Right cardiac atrium (tissue), 5 donors: ENCODE measurements at places on chromosomes 16 and 17.

- DNase-seq = no peak
Observed at GRCh38 chr17:45289301-45290268, 27.2 kb downstream of the MAP3K14 start.

- DNase-seq = no peak
Observed at GRCh38 chr16:52066962-52067361, 480.0 kb downstream of the TOX3 start.

- DNase-seq = peak; percentile 63
Observed at GRCh38 chr16:30184891-30185682, 1.7 kb downstream of the CORO1A start.

- DNase-seq = peak; percentile 42
Observed at GRCh38 chr17:81234940-81235821, 3.7 kb downstream of the TEPSIN start.

DNA sequence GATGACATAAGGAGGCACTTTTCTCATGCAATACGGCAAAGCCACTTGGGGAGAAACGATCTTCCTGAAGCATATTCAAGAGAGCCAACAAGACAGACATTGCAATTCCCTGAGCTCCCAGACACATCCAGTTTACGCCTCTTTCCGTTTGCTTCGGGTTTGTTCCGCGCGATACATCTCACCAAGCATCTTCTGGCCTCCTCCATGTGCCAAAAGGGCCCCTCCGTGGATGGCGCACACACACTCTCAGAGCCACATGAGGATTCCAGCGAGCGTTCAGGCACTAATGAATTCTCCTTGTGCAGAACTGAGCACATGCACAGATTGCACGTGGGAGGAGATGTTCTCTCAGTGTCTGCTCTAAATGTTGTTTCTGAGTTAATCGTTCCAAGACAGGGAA lies 146.7 kb upstream of the SHISA6 start:
- no peak for DNase-seq

- DNase-seq = no peak
Observed at GRCh38 chr16:83102336-83102735, 475.6 kb downstream of the CDH13 start.

- peak; percentile 56 for DNase-seq
Observed at GRCh38 chr17:39530513-39530912, 69.2 kb downstream of the CDK12 start.

- peak; percentile 72 for DNase-seq
Observed at GRCh38 chr17:59848778-59849177, 44.0 kb downstream of the TUBD1 start.

GRCh38 chr17:56908001-56908542 lies 5.8 kb downstream of the TRIM25 start:
- peak; percentile 88 for DNase-seq

DNA sequence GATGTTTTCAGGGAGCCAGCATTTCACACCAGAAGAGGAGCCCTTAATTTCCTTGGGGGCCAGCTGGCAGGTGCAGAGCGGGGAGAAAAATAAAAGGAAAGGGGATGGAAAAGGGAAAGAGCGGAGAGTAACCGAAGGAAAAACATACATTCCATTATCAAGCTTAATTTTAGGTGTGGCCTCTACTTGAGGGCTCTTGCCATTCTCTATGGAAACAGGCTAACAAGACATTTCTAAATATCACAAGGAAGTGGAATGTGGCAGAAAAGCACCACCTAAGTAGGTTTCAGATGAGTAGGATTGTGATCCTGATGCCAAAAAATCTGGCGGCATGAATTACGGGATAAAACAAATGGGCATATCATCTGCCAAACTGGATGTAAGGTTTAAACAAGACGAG lies 970 bp upstream of the DYNC1LI2 start:
- DNase-seq = no peak

DNA sequence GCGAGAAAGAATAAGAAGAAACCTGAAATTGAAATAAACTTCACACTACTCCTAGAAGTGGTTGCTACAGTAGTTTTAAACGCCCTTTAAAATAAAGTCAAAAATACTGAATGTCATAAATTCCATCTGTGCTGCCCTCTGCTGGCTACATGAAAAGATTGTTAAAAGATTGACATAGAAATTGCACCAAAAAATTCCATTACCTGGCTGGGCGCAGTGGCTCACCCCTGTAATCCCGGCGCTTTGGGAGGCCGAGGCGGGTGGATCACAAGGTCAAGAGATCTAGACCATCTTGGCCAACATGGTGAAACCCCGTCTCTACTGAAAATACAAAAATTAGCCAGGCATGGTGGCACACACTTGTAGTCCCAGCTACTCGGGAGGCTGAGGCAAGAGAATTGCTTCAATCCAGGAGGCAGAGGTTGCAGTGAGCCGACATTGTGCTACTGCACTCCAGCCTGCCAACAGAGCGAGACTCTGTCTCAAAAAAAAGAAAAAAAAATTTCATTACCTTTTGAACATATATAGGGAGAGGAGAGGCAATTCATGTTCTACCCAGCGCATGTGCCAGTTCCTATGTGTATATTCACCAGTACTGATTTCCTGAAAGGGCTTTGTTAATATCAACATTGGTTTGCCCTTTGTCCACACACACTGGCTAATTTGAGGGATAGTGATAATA lies 36.5 kb downstream of the CYTH1 start:
- no peak for DNase-seq

DNA sequence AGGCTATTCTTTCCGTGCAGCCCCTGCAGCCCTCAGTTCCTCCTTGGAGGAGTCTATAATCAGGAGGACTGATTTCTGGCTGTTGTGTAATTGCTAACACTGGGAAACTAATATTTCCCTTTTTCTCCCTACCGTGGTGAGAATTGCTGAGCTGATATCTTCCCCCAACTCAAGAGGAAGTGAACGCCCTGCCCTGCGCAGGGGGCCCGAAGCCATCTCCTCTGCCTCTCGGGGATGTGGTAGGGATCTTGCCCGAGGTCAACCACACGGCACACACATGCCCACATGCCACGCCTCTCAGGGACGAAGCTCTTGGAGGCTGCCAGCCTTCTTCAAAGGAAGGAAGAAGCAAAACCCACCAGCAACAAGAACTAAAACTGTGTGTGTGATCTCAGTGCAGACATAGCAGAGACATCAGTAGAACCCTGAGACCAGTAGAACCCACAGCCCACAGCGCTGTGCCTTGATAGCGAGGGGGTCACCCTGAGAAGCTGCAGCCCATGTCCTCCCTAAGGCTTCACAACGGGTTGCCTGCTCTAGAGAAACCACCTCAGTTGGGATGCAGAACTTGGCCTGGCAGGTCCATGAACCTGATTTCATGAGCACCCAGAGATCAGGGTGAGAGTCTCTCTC lies 8.9 kb upstream of the ULK2 start:
- peak; percentile 63 for DNase-seq

GRCh38 chr16:68265078-68265920 lies 973 bp downstream of the SLC7A6 start:
- DNase-seq = peak; percentile 80

DNA sequence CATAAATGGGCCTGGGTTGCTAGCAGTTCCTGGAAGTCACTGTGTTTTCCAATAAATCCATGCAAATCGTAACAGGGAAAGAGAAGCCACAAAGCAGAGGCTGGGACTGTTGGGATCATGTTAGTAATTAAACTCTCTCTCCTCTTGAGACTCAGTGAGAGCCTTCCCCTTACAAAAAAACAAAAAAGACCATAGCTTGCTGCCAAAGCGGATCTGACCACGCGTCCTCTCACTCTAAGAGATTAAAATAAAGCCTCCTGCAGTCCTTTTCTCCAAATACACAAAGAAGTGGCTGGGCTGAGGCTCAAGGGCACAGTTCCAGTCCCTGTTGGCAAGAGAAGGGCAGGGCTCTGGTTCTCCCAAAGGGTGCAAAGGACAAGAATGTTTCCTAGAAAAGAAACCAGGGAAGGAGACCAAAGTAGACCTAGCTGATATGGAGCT lies 38.5 kb downstream of the PIGL start:
- DNase-seq = peak; percentile 88

DNA sequence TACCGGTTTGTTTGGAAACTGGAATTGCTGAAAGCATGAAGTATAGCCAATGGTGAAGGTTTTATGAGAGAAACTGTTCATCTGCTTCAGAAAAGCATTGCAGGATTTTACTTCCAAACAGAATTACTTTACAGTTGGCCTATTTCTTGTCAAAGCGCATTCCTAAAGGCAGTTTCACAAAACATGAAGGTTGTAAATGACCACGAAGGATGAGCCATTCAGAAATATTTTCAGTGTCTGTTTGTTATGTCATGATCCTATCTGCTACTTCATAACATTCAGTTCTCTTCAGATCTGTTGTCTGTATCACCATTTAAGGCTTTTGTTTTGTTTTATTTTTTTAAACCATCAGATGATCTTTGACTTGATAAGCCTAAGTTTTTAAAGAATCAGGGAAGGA lies 45.7 kb downstream of the AATF start:
- DNase-seq = no peak

DNA sequence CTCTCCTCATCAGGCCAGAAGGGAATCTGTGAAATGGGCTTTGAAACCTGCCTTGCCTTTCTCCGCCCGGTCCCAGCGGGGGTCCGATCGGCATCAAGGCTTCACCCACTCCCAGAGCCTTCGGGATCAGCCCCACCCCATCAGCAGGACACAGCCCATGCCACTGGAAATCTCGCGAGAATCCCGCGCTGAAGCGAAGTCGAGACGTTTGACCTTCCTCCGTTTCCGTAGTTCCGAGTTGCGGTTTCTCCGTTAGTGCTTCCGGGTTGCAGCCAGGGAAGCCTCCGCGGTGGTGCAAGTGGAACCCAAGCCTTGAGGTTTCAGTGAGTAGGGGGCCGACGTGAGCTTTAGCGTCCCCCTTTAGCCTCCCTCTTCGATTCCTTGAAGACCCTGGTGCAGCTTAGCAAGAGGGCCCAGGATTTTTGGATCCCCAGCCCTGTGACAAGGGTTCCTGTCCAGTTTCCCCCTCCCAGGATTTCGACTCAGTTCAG lies at the start of gene COASY:
TSS of gene COASY (plus strand) at position 252 of the 491 bp plus-strand sequence. CDS start 475 bp downstream, outside the sequence.
- DNase-seq = peak; percentile 98

- DNase-seq = no peak
Observed at GRCh38 chr16:67846063-67846319, 742 bp upstream of the NUTF2 start.

DNA sequence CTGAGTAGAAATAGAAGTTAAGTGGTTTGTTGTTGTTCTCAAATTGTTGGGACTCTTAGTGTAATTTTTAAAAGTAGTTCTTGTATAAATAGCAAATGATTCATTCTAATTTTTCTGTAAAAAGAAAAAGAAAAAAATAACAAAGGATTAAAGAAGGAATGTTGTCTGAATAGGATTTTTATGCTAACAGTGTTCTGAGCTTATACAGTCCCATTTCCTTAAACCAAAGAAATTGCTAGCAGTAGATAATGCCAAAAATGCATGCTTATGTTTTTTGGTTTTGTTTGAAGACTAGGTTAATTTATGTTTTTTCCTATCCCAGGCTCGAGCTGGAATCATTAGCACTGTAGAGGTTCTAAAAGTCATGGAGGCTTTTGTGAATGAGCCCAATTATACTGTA lies 44.7 kb upstream of the KPNB1 start:
- no peak for DNase-seq
